ENCODE measurements at places on chromosomes 13 and 19.

- no peak for DNase-seq
These were observed 20.8 kb upstream of the KCTD15 start for GRCh38 chr19:33775731-33776487.

DNA sequence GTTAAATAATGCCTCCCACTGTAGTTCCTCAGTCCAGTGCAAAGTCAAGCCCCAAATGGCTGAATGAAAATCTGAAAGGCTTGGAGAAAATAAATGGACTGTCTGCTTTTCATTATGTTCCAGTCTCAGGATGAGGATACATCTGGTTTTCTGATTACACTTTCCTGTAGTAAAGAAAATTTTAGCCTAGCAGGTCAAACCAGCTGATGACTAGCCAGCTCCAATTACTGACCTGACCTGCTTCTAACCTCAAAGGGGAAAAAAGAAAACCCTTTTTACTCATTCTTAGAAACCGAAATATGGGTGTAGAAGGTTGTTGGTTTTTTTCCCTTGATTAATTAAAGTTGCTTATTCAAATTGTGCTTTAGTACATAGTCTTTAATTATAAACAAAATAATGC lies 418.4 kb downstream of the EFNB2 start:
- peak; percentile 60 for DNase-seq

- DNase-seq, result no peak
These were observed 1.4 kb upstream of the GIPC1 start for GRCh38 chr19:14497228-14497921.

DNA sequence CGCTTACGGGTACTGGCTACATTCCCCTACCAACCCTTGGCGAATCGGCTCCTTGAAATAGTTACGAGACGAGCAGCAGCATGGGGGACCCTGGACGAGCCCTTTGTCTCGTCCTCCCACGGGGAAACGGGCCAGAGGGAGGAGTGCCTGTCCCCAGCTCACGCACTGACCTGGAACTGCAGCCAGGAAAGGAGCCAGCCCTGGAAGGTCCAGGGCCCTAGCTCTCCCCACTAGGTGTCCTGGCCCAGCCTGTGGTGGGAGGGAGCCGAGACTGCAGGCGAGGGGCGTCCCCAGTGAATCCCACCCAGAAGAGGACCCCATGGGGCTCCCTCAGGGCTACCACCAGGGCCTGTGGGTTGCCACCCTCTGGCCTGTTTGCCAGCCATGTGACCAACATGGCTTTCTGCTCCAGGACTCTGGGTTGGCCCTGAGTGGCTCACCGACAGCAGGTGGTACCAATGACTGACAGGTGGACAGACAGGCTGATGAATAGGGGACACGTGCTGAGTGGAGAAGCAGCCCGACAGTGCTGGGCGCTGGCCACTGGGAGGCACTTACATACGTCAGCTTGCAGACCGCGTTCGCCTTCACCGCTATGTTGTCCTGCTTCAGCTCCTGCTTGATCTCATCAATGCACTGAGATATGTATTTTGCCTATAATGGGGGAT lies 13.2 kb downstream of the AP3D1 start:
- no peak for DNase-seq

DNA sequence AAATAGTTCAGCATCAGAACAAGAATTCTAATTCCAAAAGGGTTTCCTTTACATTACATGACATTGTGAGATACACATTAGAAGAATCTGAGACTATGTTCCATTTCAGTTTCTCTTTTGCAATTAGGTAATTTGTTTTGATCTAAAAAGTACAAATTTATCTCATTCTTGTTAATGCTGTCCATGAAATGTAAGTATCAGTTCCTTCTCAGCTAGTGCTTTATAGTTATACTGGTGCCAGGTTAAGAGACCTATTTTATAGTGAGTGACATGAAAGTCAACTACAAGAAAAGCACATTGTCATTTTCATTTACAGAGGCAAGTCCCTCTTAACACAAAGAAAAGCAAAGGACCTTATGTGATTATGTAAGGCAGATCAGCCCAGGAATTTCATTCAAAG lies 43.9 kb downstream of the RCBTB2 start:
- no peak for DNase-seq

GRCh38 chr19:41428481-41428859 lies 1.3 kb upstream of the B3GNT8 start:
- no peak for DNase-seq

DNA sequence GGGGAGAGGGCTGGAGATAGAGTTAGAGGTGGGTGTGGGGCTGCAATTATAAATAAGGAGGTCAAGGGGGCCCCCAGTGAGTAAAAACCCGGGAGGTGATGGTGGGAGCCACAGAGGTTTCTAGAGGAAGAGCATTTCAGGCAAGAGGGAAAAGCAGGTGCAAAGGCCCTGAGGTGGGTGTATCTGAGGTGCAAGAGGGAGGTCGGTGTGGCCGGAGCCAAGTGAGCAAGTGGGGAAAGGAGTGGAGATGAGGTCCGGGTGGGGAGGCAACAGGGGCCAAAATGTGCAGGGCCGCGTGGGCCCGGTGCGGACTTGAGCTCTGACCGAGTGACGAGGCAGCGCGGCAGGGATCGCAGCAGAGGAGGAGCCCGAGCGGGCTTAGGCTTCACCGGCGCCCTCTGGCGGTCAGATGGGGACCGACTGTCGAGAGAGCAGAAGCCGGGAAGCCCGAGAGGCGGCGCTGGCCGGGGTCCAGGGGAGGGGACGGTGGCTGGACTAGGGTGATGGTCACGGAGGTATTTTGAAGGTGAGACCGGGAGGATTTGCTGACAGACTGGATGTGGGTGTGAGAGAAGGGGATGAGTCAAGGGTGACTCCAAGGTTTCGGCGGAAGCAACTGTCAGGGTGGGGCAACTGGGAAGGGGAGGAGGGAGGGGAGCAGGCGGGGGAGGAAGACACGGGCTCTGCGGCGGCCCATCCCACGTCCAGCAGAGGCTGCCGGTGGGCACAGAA lies 17.7 kb upstream of the SPACA4 start:
- DNase-seq, result peak; percentile 99

GRCh38 chr13:97339019-97339987 lies 94.7 kb upstream of the RAP2A start:
- no peak for DNase-seq

GRCh38 chr13:46296115-46296822 lies 84.5 kb downstream of the LRRC63 start:
- peak; percentile 40 for DNase-seq

GRCh38 chr19:35911173-35911572 lies 3.1 kb upstream of the TYROBP start:
- no peak for DNase-seq

DNA sequence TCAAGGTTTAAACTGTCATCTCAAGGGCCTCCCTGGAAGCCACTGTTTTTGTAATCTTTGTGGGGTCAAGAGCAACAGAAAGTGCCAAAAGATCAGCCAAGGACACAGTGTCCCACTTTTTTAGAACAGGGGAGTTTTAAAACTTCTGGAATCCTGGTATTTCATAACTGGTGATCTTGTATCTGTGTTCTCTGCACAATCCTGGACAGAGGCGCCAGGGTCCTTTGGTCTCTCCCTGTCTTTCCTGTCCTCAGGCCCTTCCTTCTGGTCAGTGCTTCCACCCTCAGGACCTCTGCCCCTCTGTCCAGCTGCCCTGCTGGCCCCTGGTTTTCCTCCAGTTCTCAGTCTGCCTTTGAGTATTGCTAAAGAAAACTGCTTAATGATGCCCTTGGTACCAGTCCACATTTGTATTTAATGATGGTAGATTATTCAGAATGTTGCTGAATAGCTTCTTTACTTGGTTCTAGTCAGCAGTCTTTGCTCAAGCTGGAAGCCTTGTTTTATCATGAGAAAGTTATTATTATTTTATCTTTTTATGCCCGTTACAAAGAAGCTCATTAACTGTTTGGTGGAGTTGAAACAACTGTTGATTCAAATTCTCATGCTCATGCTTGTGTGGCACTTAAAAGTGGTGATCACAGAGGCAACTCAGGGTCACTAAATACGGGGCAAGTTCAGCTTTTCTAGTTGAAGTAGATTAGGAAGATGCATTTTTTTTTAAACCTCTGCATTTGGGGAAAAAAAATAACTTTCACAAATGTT lies 47.5 kb downstream of the WASF3 start:
- DNase-seq, result no peak

DNA sequence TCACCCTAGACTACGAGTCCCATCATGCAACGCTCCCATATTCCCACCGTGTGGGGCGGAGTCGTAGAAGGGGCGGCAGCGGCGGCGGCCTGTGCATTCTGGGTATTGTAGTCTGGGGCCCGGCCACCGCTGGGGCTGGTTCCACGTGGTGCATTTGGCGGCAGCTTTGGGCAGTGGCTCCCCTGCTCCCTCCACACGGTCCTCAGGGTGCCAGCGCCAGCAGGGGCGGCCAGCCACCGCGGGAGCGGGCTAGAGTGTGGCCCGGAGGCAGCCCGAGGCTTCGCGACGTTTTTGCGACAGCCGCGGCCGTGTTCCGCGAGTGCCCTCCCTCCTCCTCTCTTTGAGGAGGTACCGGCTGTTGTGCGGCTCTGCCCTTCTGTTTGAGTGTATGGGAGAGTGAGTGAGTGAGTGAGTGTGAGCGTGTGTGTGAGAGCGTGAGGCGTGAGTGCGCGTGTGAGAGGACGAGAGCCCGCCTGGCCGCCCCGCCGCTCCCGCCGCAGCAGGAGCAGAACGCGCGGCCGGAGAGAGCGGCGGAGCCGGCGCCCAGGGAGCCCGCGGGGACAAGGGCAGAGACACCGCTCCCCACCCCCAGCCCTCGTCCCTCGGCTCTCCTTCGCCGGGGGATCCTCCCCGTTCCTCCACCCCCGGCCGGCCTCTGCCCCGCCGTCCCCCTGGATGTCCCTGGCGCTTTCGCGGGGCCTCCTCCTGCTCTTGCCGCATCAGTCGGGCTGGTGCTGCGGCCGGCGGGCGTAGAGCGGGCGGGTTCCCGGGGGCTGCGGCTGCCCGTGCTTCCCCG lies at the start of gene CDK8:
TSS of gene CDK8 (plus strand) at position 343 of the 796 bp plus-strand sequence. CDS start 513 bp downstream, outside the sequence.
- DNase-seq, result peak; percentile 91

- DNase-seq, result no peak
These were observed 173.9 kb downstream of the ZIC5 start for GRCh38 chr13:99797691-99798090.

GRCh38 chr19:10808937-10809649 lies 26.9 kb downstream of the TMED1 start:
- DNase-seq, result peak; percentile 91

DNA sequence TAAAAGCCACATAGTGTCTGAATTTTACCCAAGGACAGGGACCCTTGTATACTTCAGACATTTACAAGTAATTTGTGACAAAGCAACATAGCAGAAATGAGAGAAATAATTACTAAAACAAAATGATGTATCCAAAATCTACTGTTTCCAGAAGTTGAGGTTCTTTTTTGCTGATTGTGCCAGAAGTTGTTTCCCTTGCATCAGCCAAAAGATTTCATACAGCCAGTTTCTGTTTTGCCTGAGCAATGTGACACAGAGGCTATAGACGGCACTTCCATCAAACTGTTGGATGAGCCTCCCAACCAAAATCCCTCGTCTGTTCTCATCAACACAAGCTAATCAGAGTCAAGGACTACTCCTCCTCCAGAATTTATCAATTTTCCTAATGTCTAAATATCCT lies 913.2 kb upstream of the GPC6 start:
- no peak for DNase-seq

GRCh38 chr13:40384976-40385857 lies 281.2 kb downstream of the FOXO1 start:
- peak; percentile 88 for DNase-seq

- DNase-seq, result no peak
These were observed 9.9 kb downstream of the SLC6A16 start for GRCh38 chr19:49315111-49315510.

DNA sequence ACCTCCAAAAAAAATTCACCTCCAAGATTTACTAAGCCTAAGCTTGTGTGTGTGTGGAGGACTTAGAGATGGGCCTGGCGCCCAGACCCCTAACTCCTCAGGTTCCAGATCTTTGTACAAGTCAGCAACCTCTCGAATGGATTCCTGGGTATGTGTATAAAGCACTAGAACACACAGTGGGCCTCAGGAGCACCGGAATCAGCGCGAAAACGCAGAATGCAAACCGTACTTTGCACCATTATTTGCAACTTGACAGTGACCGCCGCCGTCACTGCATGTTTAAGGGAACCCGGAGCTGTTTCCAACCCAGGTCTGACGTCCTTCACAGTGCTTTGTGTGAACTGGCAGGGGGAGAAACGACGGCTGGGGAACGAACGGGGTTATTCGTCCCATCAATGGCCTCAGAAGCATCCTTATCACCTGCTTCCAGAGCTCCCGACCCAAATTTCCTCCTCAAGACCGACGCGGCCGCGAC lies 688 bp downstream of the ZNF606 start:
- peak; percentile 29 for DNase-seq

GRCh38 chr13:112451512-112452379 lies 75.6 kb downstream of the SPACA7 start:
- DNase-seq, result no peak

- no peak for DNase-seq
These were observed 2.2 kb upstream of the S1PR5 start for GRCh38 chr19:10519421-10519820.

DNA sequence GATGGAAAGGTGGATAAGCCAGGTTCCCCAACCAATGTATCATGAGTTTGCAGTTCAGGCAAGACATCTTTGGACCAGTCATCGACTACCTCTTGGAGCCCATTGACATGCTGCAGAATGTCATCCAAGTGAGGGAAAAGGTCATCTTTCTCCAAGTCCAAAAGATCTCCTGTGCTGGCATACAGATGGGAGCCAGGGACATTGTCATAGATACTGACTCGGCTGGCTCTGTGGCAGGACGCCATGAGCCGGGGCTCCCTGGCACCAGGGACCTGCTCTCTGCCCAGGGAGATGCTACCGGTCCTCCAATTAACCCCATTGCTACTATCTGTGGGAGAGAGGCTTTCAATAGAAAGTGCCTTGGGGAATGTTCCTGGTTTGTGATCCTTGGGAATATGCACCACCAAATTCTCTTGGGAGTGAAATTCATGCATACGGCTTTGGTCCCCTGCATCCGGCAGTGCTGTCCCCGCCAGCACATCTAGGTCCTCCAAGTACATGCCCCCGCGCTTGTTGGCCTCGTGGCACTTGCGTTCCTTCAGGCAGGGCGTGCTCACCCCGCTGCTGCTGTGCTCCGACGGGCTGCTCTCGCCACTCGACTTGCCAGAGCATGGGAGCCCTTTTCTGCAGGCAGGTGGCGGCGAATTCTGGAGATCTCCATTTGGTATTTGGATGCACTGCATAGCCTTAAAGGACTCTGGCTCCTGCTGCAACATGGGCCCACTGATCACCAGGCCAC lies 113.0 kb downstream of the KL start:
- DNase-seq, result no peak

Measured in epithelial cell of esophagus (primary cell).